ENCODE measurements at places on chromosomes 6 and 20. TPM values are rescaled to one million over a fixed set of nuclear protein-coding genes. Genes with fewer than 3 reads are reported as not detected.

SIRPG gene
- 33.8 TPM for total RNA-seq

DNA sequence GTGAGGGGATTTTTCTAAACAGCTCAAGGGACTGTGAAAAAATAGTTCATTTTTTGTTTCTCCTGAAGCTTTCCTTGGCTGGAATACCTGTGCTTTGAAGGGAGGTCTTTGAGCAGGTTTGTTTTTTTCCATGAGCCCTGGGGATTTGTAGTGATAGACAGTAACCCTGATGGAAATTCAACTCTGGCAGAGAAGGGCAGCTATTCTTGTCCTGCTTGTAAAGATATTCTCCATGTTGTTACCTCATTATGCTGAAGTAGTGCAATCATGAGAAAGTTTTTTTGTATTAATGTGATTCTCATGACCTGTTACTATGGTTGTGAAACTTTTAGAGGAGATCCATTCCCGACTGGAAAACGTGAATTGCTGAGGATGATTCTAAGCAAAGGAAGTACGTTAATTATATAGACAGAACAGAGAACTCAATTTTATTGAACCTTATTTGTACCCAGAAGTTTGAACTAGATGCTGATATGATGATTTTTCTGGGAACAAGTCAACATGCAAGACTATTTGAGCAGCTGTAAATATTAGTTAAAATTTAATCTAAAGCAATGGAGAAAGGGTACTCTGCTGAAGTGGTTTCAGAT lies 12.5 kb downstream of the UTRN start:
- no peak for DNase-seq

- no peak for DNase-seq
Measured at GRCh38 chr6:74480561-74480960, 725.3 kb downstream of the COL12A1 start.

DNA sequence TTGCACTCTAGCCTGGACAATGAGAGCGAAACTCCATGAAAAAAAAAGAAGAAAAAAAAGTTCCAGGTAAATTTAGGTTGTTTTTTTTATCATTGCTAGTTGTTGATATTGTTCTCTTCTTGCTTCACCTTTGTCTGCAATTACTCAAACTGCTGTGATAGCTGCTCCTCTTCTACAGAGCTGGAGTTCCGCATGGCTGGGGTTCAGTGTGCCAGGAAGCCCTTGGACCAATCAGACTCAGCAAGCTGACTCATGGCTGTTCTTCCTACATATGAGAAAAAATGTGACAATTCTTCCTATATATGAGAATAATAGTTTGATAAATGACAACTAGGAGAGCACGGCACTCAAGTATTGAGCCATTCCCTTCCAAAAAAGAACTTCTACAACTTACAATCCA lies 28.4 kb downstream of the DPPA5 start:
- no peak for DNase-seq

- DNase-seq: no peak
Measured at GRCh38 chr6:42176981-42177380, 3.8 kb downstream of the GUCA1A start.

- DNase-seq: no peak
Measured at GRCh38 chr20:60224914-60225313, 266.7 kb downstream of the CDH26 start.

PLA2G7 gene
- not detected for total RNA-seq

BPIFB4 gene
- total RNA-seq: not detected

OR2B2 gene
- not detected for total RNA-seq

FOXC1 gene
- total RNA-seq: 0.07 TPM

DNA sequence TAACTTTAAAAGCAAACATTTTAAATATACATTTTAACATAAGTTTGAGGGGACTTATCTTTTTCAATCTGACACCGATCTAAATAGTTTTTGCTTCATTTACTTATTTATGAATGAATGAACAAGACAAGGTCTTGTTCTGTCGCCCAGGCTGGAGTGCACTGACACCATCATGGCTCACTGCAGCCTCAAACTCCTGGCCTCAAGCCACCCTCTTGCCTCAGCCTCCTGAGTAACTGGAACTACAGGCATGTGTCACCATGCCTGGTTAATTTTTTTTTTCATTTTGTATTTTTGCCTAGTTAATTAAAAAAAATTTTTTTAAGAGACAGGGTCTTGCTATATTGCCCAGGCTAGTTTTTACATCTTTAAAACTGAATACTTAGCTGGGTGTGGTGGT lies 25.4 kb downstream of the FBXO9 start:
- DNase-seq: no peak

- no peak for DNase-seq
Measured at GRCh38 chr20:63951398-63952209, 4.6 kb downstream of the UCKL1 start.

NINL gene
- total RNA-seq: 3.5 TPM

GRCh38 chr20:54654450-54654849 lies 179.1 kb downstream of the DOK5 start:
- no peak for DNase-seq

GRM1 gene
- not detected for total RNA-seq

DNA sequence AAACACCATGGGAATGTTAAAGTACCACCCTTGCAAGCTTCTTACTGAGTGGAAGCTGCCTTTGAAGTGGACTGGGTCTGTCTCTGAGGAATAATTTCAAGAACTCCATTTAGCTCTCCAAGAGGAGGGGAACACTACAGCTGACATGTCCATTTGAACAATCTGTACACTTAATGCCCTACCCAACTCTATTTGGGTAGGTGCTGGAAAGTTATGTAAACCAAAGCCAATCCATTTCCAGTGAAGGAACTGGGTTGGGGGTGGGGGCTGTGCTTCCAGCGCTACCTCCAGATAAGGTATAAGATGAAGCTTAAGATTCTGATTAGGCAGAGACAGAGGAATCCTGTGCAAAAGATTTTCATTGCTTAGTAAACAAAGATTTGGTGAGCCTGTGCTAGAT lies 122.0 kb downstream of the TCP11 start:
- DNase-seq: no peak

DNA sequence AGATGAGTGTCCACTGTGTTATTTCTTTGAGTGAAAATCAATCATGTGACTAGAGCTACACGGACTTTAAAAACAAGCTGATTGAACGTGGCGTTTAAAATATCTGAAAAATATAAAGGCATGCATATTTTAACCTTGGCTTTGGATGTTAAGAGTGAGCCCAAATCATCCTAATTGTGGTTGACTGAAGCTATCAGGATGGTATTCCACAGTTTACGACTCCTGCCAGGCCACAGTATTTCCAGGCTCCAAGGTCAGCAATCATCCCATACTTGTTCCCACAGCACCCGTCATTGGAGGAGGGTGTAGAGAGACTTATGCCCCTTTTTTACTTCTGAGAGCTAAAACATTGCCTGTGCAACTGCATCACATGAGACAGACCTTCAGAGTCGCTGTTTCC lies 43.2 kb upstream of the TMX4 start:
- no peak for DNase-seq

TPBG gene
- total RNA-seq: not detected

SNX14 gene
- total RNA-seq: 47.1 TPM

DNA sequence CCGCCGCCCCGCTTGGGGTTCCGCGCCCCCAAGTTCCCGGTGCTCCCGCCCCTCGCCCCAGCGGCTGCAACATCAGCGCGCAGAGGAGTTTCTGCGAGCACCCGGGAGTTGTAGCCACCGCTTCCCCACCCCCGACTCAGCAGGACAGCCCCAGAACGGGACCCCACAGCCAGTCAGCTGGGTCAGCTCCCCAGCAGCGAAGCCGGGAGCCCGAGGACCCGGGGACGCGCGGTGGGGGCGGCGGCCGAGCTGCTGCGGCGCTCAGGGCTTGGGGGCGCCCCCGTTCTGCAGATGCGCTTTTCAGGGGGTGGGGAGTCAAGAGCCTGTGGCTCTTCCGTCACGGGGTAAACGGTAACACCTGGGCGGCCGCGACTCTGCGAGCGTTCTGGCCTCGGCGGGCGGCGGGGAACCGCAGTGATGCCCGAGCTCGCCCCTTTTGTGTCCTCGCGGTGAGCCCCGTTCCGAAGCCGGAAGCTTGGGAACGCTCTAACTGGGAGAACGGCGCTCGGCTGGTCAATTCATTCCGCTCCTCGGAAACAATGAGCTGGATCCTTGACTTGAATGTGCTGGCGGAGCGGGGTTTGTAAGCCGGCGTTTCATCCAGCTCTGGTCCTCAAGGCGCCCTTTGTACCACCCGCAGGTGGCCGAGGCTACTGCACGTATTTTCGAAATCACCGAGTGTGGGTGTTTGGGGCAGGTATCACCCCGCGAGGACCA lies 774 bp downstream of the PLEKHG1 start:
- DNase-seq: peak; percentile 83

HLA-DOA gene
- total RNA-seq: 0.38 TPM

DNA sequence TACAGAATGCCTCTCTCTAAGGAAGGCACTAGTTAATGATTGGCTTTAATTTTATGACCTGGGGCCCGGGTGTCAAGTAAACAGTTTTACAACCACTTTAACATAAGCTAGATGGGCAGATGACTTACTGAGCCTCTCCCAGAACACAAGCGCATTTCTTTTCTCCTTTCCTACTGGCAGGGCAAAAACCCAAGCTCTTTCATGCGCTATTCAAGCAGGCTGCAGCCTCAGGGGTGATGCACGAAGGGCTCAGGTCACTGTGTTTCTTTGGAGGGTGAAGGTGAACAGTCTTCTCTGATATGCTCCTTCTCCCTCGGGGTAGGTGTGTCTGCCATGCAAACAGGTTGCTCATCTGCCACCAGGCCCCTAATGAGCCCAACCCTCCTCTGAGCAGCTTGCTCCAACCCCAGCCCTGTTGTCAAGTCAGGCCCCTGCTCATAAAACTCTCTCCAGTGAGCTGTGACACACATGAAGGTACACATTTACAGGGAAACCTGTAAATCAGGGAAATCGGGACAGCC lies 73.5 kb upstream of the CDH4 start:
- DNase-seq: no peak

DNA sequence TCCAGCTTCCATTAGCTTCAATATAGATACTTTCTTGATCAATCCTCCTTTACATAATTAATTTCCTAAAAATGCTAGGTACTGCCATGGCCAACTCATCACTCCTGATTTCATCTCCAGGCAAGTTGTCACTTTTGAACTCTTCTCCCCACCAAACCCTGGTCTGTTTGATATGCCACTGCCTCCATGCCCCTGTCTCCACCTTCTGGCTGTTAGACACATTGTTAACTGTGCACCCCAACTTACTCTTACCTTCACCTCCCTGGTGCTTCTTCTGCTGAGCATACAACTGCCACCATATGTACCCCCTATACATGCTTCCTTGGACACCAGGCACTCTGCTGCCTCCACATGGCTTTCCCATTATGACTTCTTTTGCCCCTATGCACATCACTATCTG lies 21.9 kb upstream of the AIG1 start:
- no peak for DNase-seq

- DNase-seq: no peak
Measured at GRCh38 chr6:169966312-169967181, 215.1 kb downstream of the ERMARD start.

PRICKLE4 gene
- not detected for total RNA-seq

DNA sequence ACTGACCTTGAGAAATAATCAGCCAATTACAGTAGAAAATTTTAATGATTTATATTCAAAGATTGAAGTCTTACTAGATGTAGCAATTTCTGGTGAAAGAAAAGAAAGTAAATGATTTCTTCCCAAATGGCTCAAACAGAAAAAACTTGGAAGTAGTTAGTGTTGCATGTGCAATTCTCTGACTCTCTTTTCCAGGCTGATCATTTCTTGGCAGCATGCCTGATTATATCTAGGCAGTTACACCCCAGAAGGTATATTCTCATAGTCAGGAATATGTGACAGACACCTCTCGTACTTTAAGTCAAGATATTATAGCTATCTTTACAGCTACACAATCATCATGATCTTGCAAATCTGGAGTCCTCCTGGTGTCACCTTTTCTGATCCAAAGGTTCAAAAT lies 122.9 kb downstream of the PDE7B start:
- no peak for DNase-seq

- DNase-seq: peak; percentile 60
Measured at GRCh38 chr20:43838703-43839060, 76.0 kb upstream of the TOX2 start.

RIPOR2 gene
- total RNA-seq: 26.5 TPM

DNA sequence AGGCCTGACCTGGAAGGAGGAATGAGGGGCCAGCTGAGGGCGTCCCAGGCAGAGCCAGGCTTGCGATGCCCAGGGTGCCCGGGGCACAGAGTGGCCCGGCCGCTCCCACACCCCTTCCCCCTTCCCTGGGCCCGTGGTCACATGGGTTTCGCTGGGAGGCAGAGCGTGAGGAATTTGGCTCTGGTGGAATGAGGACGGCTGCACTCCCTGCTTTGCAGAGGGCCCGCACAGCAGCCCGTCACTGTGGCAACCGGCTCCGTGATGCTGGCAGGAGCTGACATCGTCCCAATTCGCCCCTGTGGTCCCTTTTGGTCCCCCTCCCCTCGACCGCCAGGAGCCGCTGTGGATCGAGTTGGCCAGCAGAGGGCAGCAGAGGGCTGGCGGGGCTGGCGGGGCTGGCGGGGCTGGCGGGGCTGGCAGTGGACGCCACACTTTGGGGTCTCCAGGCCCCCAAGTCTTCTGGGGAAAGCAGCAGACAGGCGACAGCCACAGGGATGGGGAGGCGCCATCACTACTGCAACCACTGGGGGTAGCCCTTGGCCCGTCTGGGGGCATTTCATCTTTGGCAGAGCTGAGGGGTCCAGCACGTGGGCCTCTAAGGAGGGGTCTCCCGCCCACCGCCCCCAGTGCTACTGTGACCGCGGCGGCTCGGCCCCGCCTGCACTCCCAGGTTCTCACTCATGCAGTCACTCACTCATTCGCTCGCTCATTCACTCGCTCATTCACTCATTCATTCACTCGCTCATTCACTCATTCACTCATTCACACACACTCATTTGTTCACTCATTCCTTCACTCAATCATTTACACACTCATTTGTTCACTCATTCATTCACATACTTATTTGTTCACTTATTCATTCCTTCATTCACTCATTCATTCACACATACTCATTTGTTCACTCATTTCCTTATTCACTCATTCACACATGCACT lies 49.7 kb upstream of the BHLHE23 start:
- DNase-seq: peak; percentile 78

GRCh38 chr6:31575335-31575901 lies at the start of gene TNF:
Gene TNF (plus strand): TSS chr6:31575565. CDS start chr6:31575742, 177 bp downstream.
- DNase-seq: peak; percentile 96

DNA sequence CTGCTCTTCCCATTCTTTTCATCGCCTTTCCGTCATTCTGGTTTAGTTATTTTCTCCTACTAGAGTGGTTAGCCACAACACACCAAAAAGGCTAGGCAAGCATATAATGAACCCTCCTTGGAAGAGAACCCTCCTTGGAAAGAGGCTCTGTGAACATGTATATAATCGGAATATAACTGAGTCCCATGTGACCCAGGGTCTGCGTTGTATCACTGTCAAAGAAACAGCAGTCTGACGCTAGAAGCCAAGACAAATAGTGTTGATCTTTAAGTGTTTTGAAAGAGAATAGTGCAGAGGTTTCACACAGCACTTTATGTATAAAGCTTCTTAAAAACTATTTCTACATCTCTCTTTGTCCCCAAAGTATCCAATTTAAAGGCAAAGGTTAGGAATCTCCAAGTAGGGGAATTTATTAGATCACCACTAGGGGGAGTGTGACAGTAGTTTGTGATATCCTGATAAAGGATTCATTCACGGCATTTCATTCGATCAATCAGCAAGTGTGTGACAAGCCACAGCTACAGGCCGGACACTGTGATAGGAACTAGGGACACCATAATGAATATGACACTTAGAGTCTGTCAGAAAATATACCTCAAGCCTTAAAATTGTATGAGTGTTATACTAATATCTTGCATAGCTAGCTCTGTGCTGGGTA lies 395.3 kb downstream of the CD109 start:
- no peak for DNase-seq
